NCI-H1436 (cell line): ENCODE measurements at places on chromosomes 7 and 10.

DNA sequence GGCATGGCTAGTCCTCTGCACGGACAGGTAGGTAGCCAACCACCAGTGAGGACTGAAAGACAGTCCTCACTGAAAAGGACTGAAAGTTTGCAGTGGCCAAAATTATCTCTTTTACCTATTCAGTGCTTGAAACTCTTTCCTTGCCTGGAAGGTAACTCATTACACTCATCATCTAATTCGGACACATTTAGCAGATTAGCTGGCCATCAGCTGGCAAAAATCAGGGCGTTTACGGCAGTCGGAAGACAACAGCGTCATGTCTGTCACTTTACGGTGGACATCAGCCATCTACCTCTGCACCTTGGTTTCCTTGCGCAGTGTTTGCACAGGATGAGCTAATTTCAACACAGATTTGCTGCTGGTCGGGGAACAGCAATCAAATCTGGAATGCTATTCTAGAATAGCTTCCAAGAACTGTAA lies 740 bp downstream of the ANXA7 start:
- peak; percentile 17 for DNase-seq

- DNase-seq = no peak
Measured at GRCh38 chr10:120641695-120642094, 184.7 kb downstream of the PLPP4 start.

DNA sequence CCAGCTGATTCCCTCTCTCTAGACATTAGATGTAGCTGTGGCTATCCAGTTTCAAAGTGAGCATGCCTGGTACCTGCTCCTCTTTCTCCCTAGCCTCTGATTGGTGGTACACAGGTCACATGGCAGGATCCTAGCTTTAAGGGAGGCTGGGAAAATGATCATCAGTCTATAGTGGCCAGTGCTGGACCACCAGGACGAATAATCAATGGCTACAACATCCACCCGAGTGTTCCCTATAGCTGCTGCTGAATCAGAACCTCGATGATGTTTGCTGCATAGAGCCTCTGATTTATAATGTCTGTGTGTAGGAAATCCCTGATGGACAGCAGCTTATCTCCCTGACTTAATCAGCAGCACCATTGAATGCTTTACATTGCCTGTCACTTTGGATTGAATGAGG lies 28.9 kb upstream of the LMTK2 start:
- DNase-seq = no peak

GRCh38 chr7:150734254-150734653 lies 3.0 kb upstream of the GIMAP5 start:
- no peak for DNase-seq

- no peak for DNase-seq
Measured at GRCh38 chr7:24555719-24556118, 17.5 kb upstream of the PALS2 start.

GRCh38 chr7:28718055-28718481 lies 240.1 kb downstream of the TRIL start:
- DNase-seq = no peak

DNA sequence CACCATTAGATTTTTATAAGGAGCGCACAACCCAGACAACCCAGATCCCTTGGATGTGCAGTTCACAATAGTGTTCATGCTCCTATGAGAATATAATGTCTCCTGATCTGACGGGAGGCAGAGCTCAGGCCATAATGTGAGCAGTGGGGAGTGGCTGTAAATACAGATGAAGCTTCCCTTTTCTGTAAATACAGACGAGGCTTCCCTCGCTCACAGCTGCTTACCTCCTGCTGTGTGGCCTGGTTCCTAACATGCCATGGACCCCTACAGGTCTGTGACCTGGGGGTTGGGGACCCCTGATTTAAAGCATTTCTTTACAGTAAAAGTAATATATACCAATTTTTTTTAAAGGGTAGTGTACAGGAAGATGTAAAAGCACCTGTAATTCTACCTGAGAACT lies 33.2 kb downstream of the HELLS start:
- no peak for DNase-seq

DNA sequence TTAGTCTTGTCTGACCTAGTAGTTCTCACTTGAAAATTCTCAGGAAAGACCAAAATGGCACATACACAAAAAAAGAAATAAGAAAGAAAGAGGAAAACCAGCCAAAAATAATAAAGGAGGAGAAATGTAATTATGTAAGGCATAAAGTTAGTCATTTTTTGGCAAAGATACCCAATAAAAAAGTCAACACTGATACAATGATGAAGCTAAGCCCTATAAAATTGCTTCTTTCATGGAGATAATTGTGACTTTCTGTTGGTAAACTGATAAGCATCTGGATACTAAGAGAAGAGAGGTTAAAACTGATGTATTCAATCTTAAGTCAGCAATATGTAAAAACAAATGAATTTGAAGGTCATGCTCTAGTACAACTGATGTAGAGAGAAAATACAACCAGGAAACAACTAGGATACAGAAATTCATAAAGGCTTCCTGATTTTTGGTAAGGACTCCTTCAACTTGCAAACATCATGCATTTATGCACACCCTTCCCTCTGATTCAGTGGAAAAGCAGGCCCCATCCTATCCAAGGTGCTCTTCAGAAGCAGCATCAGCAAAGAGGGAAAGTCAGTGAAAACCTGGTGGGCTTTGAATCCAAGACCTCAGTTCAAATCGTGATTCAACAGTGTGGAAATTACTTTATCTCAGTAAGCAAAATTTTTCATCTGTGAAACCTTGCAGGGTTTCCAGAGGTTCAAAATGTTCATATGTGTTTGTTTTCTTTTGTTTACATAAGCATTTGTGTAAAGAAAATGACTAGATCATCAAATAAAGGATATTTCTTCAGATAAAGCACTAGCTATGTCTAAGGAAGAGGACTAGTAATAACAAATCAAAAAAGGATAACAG lies 32.6 kb downstream of the IMMP2L start:
- no peak for DNase-seq

GRCh38 chr10:61458031-61458430 lies 4.8 kb upstream of the TMEM26 start:
- DNase-seq = no peak

DNA sequence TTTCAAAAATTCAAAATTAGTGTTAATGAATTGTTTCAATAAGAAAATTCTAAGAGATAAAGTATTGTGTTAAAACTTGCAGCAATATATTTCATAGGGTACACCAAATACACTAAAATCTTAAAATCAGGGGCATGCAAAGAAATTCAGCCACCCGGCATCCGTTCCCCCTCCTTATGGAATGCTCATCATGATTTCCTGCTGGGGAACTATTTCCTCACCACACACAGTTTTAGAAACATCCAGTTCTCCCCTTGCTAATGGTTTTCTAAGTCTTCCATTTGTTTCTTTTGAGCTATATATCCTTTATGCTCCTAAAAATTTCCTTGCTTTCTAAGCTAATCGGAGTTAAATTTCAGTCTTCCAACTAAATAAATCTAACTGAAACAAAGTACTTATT lies 60.7 kb downstream of the CHCHD3 start:
- DNase-seq = no peak

DNA sequence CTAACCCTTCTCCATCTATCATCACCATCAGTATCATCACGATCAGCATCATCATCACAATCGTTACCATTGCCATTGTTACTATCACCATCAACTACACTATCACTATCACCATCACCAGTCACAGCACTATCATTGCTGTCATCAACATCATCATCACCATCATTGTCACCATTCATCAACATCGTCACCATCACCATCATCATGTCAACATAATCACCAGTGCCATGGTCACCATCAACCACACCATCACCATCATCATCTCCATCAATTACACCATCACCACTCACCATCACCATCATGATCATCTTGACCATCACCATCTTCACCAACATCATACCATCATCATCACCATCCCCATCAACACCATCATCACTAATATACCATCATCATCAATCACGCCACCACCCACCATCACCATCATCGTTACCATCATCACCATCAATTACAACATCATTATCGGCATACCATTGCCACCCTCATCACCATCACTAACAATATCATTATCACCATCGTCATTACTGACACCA lies 66.5 kb downstream of the TNS3 start:
- no peak for DNase-seq

DNA sequence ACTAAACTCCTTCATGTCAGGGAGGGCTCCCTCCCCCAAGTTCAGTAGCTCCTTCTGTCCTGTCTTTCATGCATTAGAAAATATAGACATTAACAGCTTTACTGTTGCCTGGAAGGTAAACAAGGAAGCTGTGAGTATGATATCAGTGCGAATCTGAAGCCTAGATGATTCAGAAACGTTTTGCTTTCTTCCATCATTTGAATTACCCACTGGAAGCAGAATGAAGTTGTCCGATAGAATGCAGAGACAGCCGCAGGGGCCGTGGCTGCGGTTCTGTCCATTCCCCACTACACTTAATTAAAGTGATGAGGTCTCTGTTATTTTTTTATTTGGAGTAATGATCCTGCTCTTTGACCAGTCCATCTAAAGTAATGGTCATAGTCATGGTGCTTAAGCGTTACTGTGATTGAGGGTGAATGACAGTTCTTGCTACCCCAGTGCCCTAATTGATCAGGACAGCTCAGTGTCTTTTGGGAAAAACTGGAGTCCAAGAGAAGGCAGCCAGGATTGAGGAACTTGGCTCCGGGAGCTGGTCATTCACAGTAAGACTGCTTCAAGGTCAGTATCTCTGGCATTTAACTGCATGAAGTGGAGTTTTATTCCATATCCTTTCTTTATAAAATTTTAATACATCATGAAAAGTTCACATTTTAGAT lies 69.9 kb downstream of the PTPRE start:
- no peak for DNase-seq

DNA sequence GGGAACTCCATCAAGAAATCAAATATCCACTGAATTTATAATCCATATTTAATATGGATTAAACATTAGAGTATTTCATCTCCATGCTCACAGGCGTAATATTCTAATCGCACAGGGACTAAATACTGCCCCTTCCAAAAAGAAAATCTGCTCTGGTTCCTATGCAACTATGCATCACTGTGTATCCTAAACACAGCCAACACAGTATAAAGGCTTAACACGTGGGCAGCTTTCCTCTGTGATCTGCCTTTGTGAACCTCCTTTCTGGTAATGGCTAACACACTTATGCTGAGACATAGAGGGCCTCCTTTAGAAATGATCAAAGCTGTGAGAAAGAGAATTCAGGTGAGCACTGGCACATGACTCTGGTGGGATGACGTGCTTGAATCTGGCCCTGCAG lies 110.2 kb downstream of the RAB11FIP2 start:
- no peak for DNase-seq

- DNase-seq = peak; percentile 70
Measured at GRCh38 chr10:75408911-75409885, 7.6 kb upstream of the ZNF503 start.

- DNase-seq = no peak
Measured at GRCh38 chr7:158302274-158303070, 285.2 kb downstream of the PTPRN2 start.

- no peak for DNase-seq
Measured at GRCh38 chr10:113285305-113285704, 267.5 kb upstream of the HABP2 start.

DNA sequence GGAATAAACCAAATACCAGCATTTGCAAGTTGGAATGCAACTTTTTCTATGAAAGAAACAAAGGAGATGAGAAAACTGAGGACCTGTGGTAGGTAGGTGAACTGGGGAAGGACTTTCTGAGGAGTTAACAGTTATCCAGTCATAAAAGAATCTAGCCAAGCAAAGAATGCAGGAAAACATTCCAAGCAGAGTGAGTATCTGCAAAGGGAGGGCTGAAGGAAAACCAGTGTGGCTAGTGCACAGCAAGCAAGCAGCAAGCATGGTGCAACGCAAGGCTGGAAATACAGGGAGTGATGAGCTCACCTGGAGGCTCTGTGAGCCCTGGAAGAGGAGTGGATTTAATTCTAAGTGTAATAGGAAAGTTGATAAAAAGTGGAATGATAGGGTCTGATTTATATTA lies 44.0 kb downstream of the RTKN2 start:
- DNase-seq = no peak

DNA sequence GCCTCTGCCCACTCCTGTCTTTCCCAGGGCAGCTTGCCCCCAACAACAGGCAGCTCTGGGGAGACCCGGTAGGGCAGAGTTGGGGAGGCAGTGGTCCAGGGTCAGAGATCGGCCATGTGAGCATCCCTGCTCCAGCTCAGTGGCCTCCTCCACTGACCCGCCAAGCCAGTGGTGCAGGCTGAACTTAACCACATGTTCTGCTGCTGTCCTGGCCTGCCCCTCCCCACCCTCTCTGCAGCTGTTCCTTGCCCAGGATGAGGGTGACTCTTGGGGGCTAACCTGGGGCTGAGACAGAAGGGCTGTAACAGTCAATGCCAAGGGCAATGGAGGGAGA lies 349.3 kb downstream of the PLXNA4 start:
- no peak for DNase-seq

- no peak for DNase-seq
Measured at GRCh38 chr7:73674468-73675124, 7.0 kb downstream of the VPS37D start.

- no peak for DNase-seq
Measured at GRCh38 chr7:114922652-114923402, 933 bp downstream of the MDFIC start.

DNA sequence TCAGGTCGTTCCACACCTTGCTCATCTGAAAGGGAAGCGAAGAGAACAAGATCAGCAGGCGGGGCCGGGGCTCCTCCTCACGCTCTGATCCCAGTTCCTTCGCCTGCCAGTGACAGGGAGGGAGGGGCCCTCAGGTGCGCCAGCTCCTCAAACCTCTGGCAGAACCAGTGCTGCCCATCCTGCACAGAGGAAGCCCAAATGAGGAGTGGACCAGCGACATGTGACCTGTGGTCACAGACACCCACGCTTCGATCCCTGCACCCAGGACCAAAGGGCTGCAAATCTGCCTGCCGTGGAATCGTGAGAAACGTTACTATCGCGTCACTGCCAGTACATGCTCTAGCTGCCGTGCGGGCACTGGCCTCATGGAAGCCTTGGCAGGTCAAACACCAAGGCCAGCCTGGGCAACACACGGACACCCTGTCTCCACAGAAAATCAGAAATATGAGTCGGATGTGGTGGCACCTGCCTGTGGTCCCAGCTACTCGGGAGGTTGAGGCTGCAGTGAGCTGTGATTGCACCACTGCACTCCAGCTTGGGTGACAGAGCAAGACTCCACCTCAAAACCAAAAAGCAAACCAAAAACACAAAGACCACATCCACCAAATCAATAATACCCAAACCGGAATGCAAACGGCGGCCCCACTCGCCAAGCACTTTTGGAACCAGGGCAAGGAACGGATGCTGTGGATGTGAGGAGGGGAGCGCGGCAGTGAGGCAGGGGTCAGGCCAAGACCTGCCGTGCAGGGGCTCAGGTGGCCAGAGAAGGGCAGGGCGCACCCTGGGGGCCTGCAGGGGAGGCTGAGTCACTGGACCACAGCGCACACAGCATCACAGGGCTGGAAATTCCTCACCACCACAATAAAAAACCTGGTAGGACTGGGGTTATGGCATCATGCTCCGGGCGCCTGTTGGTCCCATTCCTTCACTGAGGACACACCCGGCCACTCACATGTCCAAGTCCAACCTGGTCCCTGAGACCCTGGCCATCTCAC lies 13.4 kb downstream of the NUDT1 start:
- DNase-seq = no peak

GRCh38 chr10:64501807-64502206 lies 980.6 kb downstream of the REEP3 start:
- no peak for DNase-seq

- no peak for DNase-seq
Measured at GRCh38 chr10:117638200-117638599, 95.7 kb downstream of the EMX2 start.
